NCI-H1092 treated with DMSO at 0.1 percent for 48 hours (cell line): ENCODE measurements at places on chromosomes 5 and 9.

DNA sequence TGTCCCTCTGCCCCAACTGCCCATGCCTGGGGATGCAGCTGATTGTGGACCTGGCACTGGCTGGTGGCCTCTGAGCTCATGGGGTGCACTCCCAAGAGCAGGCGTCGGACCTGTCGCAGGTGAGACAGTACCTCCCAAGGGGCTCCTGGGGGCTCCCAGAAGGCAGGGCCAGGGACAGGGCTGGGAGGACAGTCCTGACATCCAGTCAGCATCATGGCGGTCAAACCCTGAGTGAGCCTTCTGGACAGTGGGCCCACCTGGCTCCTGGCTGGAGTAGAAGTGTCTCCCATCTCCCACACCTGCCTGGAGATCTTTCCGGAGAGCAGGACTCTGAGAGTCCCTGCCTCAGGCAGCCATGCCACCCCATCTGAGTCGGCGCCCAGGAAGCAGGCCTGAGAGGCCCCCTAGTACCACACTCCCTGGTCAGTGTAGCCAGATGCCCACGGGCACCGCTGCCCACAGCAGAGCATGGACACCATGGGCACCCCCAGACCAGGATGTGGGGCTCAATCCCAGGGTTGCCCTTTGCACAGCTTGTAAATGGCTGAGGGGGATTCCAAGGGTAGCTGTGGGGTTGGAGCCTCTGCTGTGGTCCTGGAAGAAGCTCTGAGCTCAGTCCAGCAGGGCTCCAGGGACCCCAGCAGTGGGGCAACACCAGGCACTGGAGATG is 6.6 kb downstream of the LCN9 start:
- DNase-seq, result no peak

- DNase-seq, result no peak
These were observed 49.4 kb downstream of the ASTN2 start for GRCh38 chr9:117365438-117365837.

DNA sequence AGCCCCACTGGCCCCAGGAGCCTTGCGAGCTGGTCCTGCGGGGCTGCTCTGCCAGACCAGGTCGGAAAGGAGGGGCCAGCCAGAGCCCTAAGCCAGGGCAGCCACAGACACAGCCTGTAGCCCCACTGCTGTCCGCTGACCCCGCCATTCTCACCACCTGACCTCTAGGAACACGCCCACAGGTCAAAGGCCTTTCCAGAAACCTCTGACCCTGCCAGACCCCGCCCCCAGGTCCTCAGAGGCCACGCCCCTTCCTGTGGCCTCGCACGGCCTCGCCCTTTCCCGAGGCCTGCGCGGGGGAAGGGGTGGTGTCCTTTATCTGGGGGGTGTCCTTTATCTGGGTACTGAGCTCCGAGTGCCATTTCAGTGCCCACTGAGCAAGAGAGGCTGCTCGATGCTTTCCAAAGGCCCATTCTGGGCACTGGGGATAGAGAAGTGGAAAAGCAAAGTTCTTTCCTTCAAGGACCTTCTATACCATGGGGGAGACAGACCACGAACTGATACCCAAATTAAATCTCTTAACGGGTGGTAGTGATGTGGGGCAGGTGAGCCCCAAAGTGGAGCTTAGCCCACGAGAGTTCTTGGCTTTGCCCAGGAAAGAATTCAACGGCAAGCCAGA is 46.5 kb downstream of the P4HA2 start:
- DNase-seq, result no peak

DNA sequence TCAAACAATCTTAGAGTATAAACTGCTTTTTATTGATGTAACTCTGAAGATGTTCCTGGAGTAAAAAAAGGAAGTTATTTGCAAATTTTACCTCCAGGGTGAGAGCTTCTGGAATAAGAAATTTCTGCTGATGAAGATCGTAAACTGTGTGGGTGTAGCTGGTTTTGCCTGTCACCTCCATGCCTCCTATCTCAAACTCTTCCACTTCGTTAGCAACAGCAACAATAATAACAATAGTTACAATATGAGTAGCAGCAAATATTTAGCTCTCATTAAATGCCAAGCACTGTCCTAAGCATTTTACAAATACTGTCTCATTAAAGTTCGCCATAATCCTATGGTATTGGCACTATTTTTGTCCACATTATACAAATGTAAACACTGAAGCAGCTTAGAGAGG is 57.9 kb downstream of the GCNT1 start:
- DNase-seq, result no peak

- peak; percentile 14 for DNase-seq
These were observed 112.5 kb downstream of the HAPLN1 start for GRCh38 chr5:83608122-83608521.
